ENCODE measurements at places on chromosomes 4 and X.
A peak's percentile ranks its signal among the peaks of the same experiment; 100 is the strongest.

GRCh38 chrX:83516597-83516996 is 8.5 kb downstream of the POU3F4 start:
- no peak for DNase-seq

DNA sequence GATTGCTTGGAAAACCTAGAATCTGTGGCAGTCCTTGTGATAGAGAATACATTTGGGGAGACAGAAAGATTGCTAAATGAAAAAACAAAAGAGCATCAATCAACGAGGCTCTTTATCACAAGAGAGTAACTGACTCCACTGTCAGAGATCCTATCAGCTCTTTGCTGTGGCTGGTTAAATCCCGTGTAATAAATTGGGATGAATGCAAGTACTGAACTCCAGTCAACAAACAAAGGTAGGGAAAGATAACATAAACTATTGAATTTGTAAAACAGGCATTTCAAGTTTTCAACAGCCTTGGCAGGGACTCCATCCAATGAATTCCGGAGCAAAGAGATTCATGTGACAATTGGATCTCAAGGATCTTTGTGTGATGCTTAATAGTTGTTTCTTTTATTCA is 21.3 kb downstream of the MMRN1 start:
- DNase-seq = no peak

DNA sequence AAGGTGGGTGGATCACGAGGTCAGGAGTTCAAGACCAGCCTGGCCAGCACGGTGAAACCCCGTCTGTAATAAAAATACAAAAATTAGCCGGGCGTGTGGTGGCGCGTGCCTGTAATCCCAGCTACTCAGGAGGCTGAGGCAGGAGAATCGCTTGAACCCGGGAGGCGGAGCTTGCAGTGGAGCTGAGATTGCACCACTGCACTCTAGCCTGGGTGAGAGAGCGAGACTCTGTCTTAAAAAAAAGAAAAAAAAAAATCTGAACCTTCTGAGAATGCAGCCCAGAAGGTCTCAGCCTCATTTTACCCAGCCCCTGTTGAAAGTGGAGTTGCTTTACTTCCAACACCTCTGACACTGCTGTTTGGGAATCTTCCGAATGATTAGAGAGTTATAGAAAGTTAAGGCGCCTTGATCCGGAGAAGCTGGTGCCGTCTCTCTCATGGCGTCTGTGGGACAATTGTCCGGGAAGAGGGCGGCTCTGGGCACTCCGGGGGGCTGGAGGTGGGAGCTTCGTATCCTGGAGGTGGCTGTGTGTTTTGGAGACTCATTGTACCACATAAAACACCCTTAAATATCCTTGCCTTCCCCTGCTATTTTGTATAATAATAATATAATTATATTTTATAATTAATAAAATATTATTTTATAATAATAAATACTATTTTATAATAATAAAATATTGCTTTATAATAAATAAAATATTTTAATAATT is 92.7 kb upstream of the PPP2R3B start:
- no peak for DNase-seq

GRCh38 chrX:48649102-48649501 is 34.5 kb upstream of the WAS start:
- DNase-seq = no peak

GRCh38 chrX:25017667-25018247 is 2.0 kb upstream of the ARX start:
- no peak for DNase-seq

- peak; percentile 11 for DNase-seq
Measured at GRCh38 chr4:174629265-174629664, 107.0 kb upstream of the HPGD start.

DNA sequence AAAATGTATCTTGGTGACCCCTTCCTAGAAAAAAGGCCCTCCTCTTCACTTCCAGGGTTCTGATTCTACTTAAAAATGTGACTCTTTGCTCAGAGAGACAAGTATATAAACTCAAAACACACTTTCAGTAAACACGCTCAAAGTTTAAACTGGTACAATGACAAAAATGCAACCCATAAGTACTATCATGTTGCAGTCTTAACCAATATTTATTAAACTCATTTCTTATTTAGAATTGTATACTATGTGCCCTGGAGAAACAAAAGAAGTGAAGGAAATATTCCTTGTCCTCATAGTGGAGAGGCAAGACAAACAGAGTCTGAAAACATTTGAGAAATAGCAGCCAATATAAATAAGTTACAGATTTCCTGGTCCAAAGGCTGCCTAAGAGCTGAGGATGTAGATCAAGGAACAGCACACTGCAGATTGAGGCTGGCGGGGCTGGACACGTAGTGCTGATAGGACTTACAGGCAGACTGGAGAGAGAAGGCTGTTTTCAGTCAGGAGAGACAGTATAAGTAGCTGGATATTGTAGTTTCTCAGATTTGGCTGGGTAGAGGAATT is 39.1 kb upstream of the ANXA3 start:
- DNase-seq = no peak

GRCh38 chr4:78100060-78100459 is 42.9 kb downstream of the FRAS1 start:
- no peak for DNase-seq

GRCh38 chr4:53185869-53186585 is 179.8 kb downstream of the SCFD2 start:
- DNase-seq = no peak

- DNase-seq = no peak
Measured at GRCh38 chr4:99221980-99222379, 2.9 kb upstream of the ADH6 start.

GRCh38 chr4:109557433-109557832 is 2.6 kb upstream of the MCUB start:
- DNase-seq = no peak

DNA sequence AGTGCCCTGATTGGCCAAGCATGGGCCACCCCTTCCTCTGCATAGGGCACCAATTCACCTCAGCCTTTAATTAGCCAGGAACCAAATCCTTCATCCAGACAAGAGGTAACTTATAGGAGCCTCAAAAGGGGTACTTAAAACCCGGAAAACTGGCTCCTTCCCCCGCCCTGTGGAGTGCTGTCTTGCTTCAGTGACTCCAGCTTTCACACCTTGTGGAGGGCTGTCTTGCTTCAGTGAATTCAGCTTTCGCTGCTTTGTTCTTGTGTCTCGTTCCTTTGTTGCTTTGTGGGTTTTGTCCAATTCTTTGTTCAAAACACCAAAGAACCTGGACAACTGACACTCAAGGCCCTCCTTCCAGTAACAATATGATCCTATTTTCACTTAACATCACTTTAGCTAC is 82.2 kb upstream of the FRG1 start:
- no peak for DNase-seq

- DNase-seq = peak; percentile 64
Measured at GRCh38 chr4:151407466-151408379, 1.3 kb upstream of the FHIP1A start.

GRCh38 chr4:189021831-189022230 is 882.6 kb downstream of the TRIML1 start:
- DNase-seq = no peak

DNA sequence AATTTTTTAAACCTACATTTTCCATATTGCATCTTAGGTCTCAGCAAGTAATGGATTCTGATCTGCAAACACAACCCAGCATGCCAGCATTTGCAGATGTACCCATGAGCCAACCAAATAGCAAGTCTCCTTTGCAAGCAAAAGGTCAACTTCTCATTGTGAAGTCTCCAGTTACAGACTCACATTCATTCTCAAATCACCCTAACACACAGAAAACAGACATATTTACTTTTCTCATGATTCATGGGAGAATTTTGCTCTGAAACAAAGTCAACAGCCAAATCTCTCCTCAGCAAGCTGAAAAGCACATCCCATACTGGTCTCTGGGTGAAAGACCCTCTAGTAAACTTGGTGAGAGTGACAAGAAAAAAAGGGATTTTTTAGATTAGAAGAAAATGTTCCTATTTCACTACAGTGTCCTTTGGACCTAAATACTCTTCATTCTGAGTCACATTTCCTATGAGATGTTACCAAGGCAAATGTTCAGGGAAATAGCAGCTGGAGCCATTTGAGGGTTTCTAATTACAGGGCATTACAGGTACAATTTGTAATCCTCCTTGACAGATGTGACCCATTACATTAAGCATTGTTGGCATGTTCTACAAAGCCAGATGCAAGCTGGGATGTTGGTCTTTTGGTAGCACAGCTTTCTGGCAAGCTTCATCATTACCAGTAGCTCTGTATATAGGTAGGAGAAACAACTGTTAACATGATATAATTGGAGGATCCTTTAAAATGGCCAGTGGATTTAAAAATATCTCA is 383.3 kb downstream of the SMARCA1 start:
- DNase-seq = no peak
